Bone marrow (tissue), 2 donors: ENCODE measurements at places on chromosomes 2 and 18.

DNA sequence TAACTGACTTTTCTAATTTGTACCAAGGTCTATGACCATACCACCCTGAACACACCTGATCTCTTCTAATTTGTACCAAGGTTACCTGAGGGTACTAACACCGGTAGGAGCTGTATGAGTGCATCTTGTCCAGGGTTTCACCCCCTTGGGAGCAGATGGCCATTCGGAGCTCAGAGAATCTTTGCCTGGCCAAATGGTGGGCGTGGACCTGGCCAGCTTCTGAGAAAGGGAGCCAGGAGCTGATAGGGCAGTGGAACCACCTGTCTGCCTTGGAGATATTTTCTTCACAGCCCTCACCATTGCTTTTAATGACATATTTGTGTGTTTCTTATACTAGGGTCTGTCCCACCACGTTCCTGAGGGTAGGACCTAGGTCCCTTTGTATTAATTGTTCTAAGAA is 188.9 kb downstream of the LDLRAD4 start:
- DNase-seq: no peak

DNA sequence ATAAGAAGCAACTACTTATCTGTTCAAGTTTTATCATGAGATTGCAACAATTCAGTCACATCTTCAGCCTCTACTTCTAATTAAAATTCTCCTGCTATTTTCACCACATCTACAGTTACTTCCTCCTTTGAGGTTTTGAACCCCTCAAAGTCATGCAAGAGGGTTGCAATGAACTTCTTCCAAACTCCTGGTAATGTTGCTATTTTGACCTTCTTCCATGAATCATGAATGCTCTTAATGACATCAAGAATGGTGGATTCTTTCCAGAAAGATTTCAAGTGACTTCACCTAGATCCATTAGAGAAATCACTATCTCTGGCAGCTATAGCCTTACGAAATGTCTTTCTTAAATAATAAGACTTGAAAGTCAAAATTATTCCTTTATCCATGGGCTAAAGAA is 1052.8 kb upstream of the NRXN1 start:
- DNase-seq: no peak

DNA sequence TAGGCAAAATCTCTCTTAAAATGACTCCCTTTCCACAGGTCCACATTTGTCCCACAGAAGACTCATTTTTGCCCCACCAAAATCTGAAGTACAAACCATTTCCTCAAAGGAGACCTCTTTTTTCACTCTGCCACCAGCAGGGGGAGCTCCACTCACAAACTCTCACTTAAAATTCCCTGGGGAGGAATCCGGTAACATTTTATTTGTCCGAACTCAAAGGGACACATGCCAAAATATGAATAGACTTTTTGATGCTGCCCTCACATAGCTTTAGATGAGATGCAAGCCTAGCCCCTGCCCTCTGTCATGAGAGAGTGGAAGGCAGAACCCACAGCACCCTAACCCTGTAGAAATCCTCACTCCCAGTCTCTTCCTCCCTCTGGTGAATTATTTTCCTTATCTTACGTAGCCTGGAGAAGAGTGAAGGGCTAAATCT is 57.1 kb downstream of the RMDN2 start:
- DNase-seq: peak; percentile 13

DNA sequence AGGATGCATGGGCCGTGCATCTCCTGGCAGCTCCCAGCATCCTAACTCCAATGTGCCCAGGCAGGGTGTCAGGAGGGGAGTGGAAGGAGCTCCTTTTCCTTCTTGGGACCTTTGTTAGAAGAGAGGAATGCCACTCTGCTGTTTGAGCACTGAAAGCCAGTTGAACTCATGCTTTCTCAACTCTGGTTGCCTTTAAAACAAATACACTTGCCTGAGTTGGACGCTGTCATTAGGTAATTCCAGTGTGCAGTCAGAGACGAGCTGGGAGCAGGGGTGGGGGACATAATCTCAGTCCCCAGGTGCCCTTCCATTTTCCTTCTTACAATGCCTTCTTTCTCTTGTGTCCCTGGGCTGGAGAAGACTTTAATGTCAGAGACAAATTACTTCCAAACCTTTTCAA is 44.4 kb upstream of the IL1R2 start:
- DNase-seq: no peak

- no peak for DNase-seq
Measured at GRCh38 chr2:152718909-152719645, 657 bp downstream of the ARL6IP6 start.

- DNase-seq: peak; percentile 66
Measured at GRCh38 chr18:13629841-13630715, 96.3 kb downstream of the FAM210A start.

DNA sequence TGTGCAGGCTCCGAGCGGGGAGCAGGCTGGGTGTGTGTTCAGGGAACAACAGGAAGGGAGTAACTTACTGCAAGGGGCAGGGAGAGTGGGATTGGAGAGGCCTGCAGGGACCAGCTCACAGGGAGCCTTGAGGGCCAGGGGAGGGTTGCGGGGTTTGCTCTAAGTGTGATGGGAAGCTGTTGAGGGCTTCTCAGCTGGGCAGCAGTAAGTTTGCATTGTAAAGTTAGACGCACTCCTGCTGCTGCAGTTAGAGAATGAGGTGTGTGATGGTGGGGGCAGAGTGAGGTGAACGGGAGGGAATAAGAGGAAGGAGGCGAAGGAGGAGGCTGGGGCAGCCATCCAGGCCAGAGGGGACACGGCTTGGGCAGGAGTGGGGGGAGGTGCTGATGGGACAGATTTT is 53.4 kb downstream of the BOLA3 start:
- DNase-seq: no peak

DNA sequence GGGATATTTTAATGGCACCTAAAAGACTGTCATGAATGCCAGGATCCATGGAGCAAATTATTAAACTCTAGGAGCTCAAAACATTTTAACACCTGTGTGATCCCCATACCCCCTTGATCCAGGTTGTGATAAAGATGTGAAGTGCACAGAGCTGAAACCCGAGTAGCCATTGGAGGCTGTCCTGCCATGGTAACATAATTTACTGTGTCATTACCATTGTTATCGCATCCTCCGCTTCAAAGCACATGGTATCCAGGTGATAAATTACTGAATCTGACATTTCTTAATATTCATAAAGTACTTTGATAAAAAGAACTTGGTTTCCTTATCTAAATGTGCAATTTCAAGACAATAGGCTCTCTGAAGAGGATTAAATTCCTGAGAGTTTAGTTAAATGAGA is 109.3 kb downstream of the CHST9 start:
- no peak for DNase-seq

GRCh38 chr2:134985061-134985460 is 62.2 kb downstream of the MAP3K19 start:
- no peak for DNase-seq

DNA sequence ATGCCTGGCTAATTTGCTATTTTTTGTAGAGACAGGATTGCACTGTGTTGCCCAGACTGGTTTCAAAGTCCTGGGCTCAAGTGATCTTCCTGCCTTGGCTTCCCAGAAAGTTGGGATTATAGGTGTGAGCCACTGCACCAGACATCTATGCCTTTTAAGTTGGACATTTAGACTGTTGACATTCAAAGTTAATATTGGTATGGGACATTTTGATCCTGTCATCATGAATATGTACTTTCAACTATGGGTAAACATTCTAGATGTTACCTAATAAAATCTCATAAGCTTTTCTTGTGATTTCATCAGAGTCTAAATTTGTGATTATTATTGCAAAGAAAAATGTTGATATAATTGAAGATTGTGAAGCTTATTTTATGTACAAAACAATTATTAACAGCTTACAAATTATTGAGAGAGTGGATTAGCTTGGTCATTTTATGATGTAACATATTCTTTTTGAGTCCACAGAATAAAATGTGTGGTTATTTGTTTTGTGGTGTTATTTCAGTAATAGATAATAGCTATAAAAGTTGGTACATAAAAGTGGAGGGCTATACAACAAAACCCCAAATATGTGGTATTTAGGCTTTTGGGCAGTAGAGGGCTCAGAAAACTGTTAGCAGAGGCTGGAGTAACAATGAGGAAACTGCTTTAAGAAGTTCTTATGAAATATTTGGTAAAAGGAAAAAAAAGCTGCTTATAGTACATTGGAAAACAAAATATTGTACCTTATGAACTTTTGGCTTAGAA is 41.4 kb downstream of the STARD6 start:
- DNase-seq: no peak

- no peak for DNase-seq
Measured at GRCh38 chr2:165804719-165805118, 10.7 kb upstream of the GALNT3 start.

DNA sequence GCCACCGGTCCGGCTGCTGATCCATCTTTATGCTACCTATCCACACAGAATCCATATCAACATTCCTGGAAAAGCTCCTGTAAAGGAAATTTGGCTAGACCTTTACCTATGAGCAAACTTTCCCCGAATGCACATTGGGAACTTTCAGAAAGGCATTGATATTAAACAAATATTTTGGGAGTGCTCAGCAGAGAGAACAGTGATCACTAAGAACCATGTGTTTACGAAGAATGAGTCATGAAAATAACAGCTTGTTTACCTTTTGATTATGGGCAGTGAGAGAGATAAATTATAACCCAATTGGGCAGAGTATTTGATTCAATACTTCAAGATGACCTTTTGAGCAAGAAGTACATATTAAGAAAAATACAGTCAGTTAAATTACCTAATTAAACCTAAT is 189.7 kb upstream of the CDH2 start:
- DNase-seq: no peak
